ENCODE measurements at places on chromosomes 1 and 21.
A peak's percentile ranks its signal among the peaks of the same experiment; 100 is the strongest.

GRCh38 chr1:27598902-27599528 lies 4.9 kb downstream of the AHDC1 start:
- peak; percentile 67 for DNase-seq

DNA sequence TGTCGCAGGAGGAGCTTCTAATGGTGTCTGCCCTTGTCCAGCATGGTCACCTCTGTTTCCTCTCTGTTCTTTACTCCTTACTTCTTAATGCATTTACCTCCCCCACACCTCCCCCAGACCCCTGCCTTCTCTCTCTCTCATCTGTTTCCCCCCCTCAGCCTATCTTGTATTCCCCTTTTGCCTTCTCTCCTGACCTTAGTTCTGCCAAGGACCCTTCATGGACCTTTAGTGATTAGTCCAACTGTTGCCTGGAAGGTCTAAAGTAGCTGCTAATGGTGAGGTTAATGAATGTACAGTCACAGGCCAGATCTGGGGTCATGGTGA lies 42.3 kb upstream of the PPP2R5A start:
- no peak for DNase-seq

- no peak for DNase-seq
Measured at GRCh38 chr1:24186993-24187790, at the start of gene IFNLR1. Gene IFNLR1 (minus strand): TSS chr1:24187289. CDS start chr1:24187248, 41 bp downstream.

GRCh38 chr1:165847486-165847885 lies 20.1 kb downstream of the UCK2 start:
- DNase-seq = no peak

DNA sequence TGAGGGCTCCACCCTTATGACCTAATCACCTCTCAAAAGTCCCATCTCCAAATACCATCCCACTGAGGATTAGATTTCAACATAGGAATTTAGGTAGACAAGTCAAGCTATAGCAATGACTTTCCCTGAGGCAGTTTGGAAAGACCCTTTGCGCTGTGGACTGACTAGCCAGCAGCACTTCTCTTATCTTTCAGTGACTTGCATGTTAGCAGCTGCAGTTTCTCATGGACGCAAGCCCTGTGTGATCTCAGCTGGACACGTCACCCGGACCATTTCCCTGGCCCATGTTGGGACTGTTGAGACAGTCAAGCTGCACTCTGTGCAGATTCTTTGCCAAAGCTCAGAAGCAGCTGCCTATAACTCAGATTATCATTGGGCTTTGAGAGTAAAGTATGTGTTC lies 408.1 kb upstream of the USP24 start:
- no peak for DNase-seq

DNA sequence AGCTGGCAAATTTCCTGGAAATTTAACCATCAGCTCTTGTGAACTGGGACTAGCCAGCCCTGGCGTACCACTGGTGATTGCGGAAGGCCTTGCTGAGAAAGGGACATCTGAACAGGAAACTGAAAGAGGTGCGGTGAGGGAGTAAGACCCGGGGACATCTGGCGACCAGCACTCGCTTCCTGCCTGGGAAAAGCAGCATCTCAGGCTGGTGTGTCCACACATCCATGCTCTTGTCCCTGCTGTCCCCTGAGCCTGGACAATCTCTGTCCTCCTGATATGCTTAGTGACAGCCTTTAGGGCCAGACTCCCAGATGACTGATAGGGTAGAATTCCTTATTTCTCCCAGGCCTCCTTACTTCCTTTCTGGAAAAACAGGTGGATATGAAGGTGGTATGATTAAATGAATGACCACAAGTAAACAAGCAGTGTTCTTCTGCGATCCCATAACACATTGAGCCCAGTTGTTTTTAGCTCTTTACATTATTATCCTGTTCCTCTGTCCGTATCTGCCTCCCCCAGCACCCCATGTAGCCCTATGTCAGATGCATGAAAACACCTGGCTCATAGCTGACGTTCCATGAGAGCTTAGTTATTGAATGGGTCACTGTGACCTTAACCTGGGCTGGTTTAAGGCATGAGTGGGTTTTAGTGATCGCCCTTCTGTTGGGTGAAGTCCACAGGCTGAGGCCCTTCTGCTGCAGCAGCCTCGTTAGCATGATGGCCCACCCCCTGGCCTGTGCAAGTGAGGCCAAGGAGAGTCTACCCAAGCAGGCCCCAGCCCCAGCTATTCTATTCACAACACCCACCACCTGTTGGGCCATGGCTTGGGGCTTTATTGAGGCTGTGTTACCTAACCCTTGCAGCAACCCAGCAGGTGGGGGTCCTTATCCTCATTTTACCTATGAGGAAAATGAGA lies 76.1 kb upstream of the GADD45A start:
- no peak for DNase-seq

- no peak for DNase-seq
Measured at GRCh38 chr1:177425199-177425598, 254.4 kb downstream of the BRINP2 start.

GRCh38 chr1:81340239-81340638 lies 460.5 kb upstream of the ADGRL2 start:
- DNase-seq = no peak
